ENCODE measurements at places on chromosomes 3 and 15. TPM values are rescaled to one million over a fixed set of nuclear protein-coding genes. Genes with fewer than 3 reads are reported as not detected.

Gene HRG
- not detected for total RNA-seq

Gene GOLGA6L7
- not detected for total RNA-seq

Gene FBXL2
- not detected for total RNA-seq

Gene SLC12A1
- not detected for total RNA-seq

Gene TRH
- not detected for total RNA-seq

Gene FXR1
- 149 TPM for total RNA-seq

Gene SEMA3G
- not detected for total RNA-seq

GRCh38 chr15:35281515-35281914 lies 196.4 kb upstream of the NANOGP8 start:
- DNase-seq = no peak

DNA sequence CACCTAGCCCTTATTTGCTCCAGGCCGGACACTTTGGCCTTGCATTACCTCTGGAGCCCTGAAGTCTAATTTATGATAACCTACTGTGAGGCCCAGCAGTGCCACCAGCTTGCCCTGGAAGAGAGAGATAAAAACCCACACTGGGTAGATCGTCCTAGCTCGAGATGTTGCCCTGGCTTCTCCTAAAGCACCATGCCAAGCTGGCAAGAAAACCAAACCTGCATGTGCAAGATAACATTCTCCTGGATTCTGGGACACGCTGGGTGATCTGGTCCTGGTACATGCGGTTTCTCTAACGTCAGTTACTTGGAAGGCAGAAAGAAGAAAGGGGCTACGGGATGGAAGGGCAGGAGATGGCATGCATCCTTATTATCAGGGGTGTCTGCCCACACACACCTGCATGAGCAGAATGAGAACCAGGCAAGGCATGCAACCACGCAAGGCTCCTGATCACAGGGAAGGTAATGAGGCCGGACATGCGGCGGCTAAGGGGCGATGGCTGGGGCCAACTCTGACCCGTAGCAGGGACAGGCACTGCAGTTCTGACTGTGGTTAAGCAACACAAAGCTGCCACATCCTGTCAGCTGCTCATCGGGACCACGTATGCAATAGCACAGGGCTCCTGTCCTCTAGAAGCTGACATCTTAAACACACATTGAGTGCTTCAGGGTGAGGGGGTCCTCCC lies 73.0 kb downstream of the OXNAD1 start:
- DNase-seq = peak; percentile 69

DNA sequence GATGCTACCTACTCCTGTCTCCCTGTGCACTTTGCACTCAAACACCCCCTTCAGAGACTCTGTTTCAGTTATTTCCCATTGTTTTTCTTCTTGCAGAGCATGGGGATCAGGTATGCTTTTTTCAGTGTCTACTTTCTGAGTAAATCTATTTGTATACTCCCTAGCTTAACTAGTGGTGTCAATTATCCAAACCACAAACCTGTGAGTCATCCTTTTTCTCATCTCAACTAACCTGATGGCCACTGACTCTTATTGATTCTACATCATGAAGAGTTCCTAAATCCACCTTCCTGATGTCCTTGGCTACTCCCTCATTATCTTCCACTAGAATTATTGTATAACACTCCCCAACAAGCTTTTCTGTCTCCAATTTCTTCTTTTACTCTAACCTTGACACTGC lies 68.0 kb downstream of the DIPK2A start:
- no peak for DNase-seq

DNA sequence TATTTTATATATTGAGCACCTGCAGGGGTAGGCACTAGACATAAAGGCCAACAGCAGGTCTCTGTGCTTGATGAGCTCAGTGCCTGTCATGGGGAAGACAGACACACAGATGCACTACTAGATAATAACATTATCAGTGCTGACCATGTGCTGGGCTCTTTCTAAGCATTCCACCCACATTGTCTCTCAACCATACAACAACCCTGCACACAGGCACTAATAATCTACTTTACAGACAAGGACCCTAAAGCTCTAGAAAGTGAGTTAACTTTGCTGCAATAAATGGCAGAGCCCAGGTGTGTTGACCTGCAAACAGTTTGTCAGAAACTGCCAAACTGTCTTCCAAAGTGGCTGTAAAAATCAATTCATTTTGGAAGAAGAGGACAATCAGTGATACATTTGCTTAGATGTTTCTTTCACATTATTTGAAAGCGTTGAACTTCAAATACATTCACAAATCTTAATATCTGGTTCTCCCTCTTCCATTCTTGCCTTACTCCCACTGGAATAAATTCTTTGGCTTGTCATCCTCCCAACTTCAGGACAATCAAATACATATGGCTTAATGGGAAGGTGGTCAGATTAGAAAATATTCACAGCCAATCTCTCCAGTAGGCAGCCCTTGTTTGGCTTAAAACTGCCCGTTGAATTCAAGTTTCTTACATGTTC lies 11.0 kb upstream of the PP2D1 start:
- DNase-seq = no peak

DNA sequence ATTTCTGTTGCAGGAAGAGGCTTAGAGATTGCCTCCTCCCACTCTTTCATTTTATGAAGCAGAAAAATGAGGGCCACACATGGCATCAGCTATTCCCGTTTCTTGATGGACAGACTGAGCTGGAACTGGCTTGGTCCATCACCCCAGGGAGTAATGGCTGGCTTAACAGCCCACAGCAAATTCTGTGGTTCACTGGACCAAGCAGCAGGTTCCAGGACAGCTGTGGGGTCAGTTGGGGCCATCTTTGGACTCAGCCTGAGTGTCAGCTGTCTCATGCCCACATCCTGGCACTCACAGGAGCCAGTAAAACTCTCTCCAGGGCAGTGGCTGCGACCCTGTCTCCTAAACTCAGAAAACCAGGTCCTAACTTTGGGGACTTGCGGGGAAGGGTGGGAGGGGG lies 36.5 kb downstream of the ZDHHC19 start:
- DNase-seq = no peak

- no peak for DNase-seq
Measured at GRCh38 chr15:96307856-96308394, 22.6 kb upstream of the NR2F2 start.

- DNase-seq = peak; percentile 40
Measured at GRCh38 chr3:45109771-45110508, 36.2 kb downstream of the CDCP1 start.

DNA sequence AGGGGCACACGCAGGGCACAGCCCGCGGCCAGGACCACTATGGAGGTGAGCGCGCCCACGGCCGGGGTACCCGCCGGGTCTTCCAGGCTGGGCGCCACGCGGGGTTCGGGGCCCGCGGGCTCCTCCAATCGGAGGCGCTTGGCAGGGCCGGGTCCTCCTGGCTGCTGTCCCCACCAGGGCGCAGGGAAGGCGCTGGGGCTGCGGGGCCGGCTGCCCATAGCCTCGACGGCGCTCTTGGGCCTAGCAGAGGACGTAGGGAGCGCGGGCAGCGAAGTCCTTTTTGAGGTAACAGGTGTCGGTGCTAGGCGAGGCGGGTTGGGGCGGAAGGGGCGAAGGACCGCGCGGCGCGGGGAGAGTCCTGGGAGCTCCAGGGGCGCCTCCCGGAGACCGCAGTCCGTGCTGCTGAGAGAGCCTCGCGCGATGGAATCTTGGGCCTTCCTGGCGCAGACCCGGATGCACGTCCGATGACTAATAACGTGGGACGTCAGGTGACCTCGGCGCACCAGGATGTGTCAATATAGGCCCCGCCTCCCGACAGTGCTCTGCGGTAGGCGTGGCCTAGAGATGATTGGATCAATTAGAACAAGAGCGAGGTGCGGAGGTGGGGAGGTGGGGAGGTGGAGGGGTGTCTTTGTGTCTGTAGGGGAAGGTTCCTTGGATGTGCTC lies at the start of gene PRR23A:
TSS of gene PRR23A (minus strand) at position 218 of the 666 bp plus-strand sequence. CDS start at position 218, 0 bp downstream.
- no peak for DNase-seq

DNA sequence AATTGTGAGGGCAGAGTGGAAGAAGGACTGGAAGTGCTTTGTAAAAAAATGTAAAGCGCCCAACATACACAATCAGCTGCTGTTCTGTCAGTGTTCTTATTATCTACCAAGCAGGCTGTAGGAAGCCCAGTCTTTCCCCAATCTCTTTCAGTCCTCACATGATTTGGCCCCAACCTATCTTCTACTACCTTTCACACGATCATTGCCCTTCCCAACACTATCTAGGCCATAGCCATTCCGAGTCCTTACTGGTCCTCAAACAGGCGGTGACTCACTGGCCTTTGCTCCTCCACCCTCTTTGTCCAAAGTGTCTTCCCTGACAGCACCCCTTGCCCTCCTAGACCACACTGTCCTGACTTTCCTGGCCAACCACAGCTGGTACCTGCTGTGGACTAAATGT lies 861 bp upstream of the RFT1 start:
- no peak for DNase-seq

GRCh38 chr15:68372291-68372811 lies 59.6 kb downstream of the ITGA11 start:
- no peak for DNase-seq

GRCh38 chr3:8507496-8507895 lies 5.9 kb downstream of the LMCD1 start:
- DNase-seq = no peak

GRCh38 chr3:100899440-100900091 lies 93.7 kb downstream of the ABI3BP start:
- no peak for DNase-seq

- DNase-seq = no peak
Measured at GRCh38 chr3:6717026-6717943, 143.6 kb upstream of the GRM7 start.

- no peak for DNase-seq
Measured at GRCh38 chr3:48422272-48422671, 7.6 kb downstream of the PLXNB1 start.

- DNase-seq = no peak
Measured at GRCh38 chr15:51770902-51771301, 19.5 kb downstream of the TMOD2 start.

DNA sequence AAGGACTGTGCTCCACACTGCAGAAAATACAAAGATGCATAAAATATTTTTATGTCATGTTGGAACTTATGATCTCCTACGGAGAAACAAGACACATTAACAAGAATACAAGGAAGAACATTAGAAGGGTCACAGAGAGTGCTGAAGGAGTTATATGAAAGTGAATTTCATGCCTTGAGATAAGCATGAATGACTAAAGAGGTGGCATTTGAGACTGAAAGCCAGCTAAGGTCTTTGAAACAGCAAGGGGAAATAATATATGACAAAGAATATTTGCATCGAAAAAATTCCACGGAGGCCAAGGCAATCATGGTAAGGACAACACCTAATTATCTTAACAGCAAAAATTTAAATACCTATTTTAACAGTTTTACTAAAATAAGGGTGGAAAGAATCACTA lies 12.5 kb downstream of the GSK3B start:
- no peak for DNase-seq

DNA sequence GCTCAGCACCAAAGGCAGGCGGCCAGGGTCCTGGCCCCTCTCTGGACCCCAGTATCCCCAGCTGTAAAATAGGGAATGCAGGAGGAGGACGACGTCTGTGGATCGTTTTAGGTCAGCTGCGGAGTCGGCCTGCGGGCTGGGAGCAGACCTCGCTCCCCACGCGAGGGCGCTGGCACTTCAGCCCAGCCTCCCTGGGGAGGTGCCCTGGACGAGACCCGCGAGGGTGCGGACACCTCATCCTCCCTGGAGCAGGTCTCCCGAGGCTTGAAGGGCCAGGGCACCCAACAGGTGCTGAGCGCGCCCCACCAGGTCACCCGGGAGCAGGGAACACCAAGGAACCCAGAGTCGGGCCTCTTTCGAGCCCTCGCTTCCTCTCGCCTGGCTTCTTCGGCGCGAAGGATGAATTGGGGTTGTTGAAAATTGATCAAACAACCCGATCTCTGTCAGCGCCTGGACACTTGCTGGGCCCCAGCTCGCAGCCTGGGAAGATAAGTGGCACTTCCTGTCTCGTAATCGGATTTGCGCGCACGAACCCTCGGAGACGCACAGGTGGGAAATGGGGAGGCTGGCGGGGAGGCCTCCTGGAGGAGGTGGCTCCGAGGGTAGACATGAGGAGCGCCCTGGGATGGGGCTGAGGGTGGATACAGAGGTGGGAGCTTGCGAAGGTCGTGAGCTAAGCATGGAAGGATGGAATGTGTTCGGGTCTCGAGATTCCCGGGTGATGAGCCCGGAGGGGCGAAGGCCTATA lies 588 bp upstream of the VIPR1 start:
- peak; percentile 65 for DNase-seq

DNA sequence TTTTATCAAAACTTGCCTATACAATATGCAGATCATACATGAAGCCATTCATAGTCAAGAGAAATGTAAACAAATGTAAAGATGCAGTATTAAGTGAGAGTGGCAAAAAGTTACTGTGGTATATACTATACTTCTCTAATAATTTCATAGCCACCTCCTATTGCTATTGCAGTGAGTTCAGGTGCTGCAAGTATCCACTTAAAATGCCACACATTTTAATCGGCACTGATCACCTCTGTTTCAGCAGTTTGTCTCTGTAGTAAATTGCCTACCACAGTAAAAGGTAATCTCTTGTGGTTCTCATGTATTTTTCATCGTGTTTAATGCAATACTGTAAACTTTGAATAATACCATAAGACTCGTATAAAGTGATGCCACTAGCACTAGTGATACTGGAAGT lies 20.4 kb upstream of the FAH start:
- DNase-seq = no peak

DNA sequence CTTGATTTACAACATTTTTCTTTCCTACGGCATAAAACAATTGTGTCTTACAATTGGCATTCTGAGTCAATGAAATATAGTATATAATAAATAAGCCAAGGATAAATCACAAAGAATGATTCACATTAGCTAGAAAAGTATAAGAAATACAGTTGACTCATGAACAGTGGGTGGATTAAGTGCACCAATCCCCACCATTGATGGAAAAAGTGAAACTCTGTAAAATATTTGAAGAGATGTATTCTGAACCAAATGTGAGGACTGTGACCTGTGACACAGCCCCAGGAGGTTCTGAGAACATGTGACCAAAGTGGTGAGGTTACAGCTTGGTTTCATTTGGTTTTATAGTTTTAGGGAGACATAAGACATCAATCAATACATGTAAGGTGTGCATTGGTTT lies 227.5 kb downstream of the ALCAM start:
- no peak for DNase-seq

All from naive thymus-derived CD8-positive, alpha-beta T cell (primary cell).